ENCODE measurements at places on chromosomes 5 and 9.

GRCh38 chr5:95417971-95418370 lies 26.8 kb downstream of the FAM81B start:
- DNase-seq = no peak

GRCh38 chr9:7507566-7508270 lies 291.9 kb downstream of the DMAC1 start:
- no peak for DNase-seq

GRCh38 chr5:72238712-72239445 lies 81.2 kb downstream of the MRPS27 start:
- DNase-seq = no peak

DNA sequence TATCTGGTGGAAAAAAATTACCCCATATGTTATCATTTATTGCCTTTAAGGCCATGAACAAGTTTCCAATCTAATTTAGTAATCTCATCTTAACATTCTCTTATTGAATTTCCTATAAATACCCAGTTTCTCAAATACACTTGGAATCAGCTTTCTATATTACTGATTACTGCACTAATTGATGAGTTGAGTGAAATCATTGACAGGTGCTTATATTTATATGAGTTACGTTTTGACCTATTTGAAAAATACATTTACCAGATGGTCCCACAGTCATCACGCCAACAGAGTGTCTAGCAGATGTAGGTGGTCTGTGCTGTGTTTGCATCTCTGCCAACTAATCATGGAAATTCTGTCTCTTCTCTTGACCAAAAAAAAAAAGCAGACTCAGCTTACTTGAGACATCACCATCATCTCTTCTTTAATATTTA lies 307.3 kb upstream of the NREP start:
- DNase-seq = no peak

DNA sequence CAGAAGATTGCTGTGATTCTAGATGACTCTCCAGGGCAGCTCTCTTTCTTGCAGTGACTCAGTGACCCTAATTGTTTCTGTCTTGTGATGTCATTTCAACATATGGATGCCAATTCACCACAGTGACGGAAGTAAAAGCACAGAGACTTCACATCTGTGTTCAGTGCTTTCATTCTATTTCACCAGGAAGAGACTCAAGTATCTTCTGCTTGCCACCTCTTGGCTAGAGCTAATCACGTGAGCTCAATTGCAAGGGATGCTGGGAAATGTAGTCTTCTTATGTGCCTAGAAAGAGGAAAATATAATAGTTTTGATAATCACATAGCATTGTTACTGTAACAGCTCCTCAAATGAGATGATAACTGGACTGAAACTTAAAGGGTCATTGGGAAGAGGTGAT lies 453.3 kb upstream of the KLF4 start:
- no peak for DNase-seq

- no peak for DNase-seq
Observed at GRCh38 chr5:156460471-156460870, 133.5 kb downstream of the SGCD start.

- DNase-seq = no peak
Observed at GRCh38 chr5:14305045-14305444, 161.9 kb downstream of the TRIO start.

- no peak for DNase-seq
Observed at GRCh38 chr5:17232405-17232804, 15.0 kb downstream of the BASP1 start.

- no peak for DNase-seq
Observed at GRCh38 chr5:157266286-157267007, 524 bp downstream of the CYFIP2 start.

- peak; percentile 21 for DNase-seq
Observed at GRCh38 chr9:34591248-34591916, 1.9 kb upstream of the CNTFR start.

GRCh38 chr9:17222932-17223331 lies 88.1 kb downstream of the CNTLN start:
- no peak for DNase-seq

DNA sequence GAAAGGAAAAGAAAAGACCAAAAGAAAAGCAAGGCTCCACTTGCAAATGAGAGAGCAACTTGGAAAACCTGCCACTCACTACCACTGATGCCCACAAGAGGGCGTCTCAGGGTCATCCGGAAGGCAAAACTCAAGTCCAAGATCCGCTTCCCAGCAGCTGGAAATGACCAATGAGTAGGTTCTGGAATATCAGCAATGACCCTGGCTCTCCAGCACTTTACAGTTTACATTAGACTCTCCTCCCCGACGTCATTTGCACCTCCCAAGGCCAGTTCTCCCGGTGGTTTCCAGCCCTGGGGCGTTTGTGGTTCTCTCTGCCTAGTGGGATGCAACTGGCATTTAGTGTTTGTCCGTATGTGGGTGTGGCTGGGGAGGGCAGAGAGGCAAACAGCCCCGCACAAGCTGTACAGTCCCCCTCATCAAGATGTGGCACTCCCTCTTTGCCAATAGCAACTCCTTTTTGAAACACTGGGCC lies 193.8 kb upstream of the ZNF618 start:
- DNase-seq = peak; percentile 21

- no peak for DNase-seq
Observed at GRCh38 chr5:144390133-144390532, 219.5 kb downstream of the KCTD16 start.

DNA sequence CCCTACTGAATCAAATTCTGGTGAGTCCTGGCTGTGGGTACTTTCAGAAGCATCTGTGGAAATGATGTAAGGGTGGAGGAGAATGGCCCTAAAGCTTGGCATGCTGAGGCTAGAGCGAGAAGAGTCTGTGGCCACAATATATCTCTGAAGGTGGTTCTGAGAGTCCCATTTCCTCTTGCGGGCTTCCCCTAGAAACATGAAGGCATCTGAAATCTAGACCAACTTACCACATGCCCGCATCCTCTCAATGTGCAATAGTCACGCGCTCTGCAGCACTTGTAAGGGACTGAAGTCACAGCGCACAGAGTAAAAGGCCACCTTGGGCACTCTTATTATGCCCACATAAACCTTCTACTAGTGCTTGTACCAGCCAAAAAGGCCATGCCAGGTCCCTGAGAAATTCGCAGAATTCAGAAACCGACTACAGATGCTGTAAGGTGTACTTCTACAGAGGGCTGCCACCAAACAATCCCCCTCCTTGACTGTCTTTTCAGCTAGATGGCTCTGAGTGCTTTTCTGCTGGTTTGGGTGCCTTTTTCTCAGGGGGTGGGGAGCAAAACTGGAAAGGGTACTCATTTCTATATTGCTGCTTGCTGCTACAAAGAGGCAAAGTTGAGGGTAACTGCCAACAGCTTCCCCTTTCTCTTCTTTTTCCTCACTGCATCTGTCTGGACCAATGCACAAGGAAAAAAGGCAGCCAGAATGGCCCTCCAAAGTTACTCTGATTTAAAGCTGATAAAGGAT lies 107.3 kb downstream of the ZDHHC21 start:
- no peak for DNase-seq

DNA sequence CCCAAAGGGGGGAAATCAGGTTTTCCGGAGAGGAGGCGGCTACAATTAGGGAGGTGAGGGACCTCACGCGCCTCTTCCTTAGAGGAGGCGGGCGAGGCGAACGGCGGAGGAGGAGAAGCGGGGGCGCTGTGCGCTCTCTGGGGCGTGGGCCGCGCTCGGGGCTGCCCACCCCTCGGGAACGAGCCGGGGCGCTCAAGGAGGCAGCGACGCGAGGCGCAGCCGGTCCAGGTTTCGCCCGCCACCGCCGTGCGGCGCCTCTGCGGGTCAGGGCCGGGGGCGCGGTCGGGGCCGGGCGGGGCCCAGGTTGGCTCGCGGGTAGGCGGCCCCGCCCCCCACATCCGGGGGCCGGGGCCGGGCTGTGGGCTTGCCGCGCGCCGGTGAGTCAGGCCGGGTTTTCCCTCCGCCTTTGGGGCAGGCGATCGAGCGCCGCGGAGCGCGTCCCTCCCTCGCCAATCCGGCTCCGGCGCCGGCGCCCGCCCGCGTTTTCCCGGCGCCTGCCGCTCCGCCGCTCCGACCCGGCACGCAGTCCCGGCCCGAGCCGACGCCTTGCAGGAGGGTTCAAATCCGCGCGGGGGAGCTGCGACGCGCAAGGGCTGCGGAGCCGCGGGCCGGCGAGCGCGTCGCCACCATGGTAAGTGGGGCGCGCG lies at the start of gene N4BP3:
N4BP3 (plus strand) TSS at position 392 of the 647 bp plus-strand sequence. CDS start 6,052 bp downstream, outside the sequence.
- DNase-seq = no peak
